DMS79 (cell line): ENCODE measurements at places on chromosomes 3 and 15.

GRCh38 chr15:74191798-74192197 is 10.8 kb downstream of the STRA6 start:
- DNase-seq, result no peak

GRCh38 chr3:146589899-146590508 is 15.1 kb downstream of the PLSCR5 start:
- no peak for DNase-seq

DNA sequence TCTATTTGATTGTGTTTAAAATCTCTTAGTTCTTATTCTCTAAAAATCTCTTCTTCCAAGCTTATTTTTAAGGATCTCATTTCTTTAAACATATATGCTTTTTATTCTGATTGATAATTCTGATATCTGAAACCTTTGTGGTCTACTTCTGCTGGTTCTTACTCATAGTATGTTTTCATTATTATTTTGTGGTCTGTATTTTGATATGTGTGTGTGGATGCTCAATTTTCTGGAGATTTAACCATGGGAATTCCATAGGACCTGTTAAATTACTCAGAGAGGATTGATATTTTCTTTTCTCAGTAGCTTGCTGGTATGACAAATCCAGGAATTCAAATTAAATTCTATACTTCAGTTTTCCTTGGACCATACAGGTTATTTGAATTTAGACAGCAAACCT is 14.7 kb upstream of the HHLA2 start:
- no peak for DNase-seq

DNA sequence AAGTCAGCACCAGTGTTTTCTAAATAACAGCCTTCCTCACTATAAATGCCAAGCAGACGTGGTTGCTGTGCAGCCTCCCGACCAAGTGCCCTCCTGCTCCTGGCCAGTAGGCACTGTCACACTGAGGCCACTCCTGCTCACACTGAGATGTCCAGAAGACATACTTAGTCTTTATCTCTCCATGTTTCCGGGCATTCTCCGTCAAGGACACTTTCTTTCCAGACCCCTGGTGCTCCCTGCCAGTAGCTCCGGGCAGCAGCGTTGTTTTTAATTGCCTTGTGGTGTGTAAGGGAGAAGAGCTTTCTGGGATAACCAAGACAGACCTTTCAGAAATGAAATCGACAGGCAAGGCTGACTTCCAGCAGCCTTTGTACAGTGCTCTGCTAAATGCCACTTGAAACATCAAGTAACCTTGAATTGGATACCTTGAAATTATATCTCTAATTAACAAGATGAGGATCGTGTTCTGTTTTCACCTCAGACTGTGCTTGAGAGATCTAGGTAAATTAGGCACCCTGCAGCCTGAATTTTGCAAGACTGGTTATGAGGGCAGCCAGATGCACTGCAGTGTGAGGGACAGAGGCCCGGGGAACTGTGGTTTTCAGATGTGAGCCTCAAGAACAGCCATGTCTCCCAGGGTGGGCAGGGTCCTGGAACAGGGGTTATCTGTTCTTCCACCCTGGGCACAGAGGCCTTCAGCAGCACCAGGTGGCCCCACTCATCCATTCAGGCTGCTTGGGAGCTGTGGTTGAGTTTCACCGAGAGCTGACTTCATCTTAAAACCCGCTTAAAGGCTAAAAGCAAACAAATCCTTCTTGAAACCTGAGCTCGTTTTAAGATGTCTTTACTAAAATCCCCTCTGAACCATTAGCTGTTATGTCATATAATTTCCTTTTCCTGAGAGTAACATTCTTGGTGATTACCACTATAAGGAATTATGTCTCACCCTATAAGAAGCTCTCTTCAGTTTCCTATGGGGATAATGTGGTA is 105.5 kb upstream of the IL12A start:
- peak; percentile 95 for DNase-seq

GRCh38 chr3:38085943-38086324 is 46.9 kb downstream of the DLEC1 start:
- DNase-seq, result no peak

DNA sequence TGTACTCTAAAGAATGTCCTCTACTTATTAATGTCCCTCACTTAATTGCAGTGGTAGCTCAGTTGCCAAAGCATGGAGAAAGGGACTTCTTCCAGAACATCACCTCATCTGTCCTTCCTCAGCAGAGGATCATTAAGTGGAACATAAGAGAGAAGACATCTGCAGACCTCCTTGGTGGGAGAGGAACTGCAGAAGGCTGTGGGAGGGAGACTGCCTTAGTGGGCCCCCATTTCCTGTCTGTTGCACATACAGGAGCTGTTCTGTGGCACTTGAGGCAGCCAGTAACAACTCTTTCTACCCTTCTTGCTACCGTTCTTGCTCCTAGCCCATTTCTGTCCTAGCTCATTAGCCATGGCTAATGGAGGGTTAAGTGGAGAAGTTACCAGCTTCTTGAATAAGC is 33.6 kb downstream of the HPS3 start:
- DNase-seq, result no peak

GRCh38 chr3:123194552-123194951 is 7.2 kb upstream of the SEC22A start:
- no peak for DNase-seq

DNA sequence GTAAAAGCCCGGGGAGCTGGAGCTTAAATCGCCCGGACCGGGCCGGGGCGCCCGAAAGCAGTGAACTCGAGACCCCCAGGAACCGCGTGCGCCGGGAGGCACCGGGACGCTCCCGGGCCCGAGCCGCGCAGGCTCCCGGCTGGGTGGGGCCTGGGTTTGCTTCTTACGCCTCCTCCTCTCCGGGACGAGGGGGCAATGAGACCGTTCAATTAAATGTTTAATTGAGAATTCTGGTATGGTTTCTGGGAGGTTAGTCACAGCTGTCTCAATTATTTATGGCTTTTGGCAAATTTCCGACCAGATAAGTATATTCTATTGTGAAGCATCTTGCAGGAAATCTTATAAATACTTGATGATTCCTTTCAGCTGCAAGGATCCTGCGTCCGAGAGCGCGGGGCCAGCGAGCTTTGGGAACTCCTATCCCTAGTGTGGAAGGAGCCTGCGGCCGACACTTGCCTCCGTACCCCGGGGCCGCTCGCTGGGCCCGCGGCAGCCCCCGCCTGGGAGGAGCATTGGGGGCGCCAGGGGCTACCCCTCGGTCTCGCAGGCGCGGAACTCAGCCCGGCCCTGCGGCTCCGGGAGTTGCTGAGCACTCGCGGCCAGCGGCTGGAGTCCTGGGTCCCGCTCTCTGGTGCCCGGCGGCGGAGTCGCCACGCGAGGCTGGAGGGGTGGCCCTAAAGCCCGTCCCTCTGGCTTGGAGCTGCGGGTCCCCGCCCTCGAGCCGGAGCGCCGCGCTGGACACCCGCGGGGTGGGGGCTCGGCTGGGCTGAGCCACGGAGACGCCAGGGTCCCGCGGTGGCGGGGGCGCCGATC is 10.3 kb downstream of the ISL2 start:
- no peak for DNase-seq

DNA sequence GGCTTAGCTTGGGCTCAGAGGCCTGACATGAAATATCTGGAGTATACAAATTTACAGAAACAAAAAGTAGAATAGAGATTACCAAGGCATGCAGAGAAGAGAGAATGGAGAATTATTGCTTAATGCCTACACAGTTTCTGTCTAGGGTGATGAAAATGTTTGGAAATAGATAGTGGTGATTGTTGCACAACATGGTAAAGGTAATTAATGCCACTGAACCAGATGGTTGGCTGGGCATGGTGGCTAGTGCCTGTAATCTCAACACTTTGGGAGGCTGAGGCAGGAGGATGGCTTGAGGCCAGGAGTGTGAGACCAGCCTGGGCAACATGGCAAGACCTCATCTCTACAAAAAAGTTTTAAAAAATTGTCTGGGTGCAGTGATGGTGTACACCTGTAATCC is 46.6 kb upstream of the OSBPL11 start:
- DNase-seq, result no peak

GRCh38 chr3:113594066-113594465 is 61.7 kb downstream of the SIDT1 start:
- peak; percentile 18 for DNase-seq

DNA sequence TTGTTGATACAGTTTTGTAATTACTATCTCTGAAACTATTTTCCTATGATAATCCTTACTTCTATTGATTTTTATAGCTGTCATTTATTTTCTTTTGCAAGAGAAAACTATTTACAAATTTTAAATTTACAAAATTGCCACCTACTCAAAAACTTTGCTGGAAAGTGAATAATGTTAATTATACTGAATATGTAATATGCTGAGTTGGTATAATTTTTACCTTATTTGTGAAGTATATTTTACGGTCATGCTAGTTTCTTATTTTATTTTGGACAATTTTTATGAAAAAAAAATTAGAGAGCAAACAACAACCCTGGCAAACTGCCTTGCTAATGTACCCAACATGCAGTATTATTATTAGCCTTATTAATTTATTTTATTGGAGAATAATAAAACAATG is 2.9 kb downstream of the KCNH8 start:
- no peak for DNase-seq

GRCh38 chr3:44338828-44339127 is 212 bp downstream of the TCAIM start:
- no peak for DNase-seq

DNA sequence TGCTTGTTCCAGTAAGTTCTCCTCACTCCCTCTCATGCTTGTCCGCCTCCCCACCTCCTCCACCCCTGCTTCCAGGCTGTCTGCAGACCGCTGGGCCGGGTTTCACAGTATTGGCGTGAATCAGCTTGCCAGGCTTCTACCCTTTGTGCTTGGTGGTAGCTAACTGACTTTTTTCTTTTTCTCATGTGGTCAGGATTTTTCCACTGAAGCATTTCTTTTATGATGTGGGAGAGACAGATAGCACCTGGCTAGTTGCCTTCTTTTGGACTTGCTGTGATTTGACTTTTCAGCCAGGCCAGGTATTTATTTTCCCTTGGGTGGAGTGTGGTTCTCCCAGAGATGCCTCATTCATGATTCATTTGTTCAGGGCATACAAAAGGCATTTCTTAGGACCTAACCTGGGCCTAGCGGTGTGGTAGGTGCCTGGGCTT is 60.6 kb downstream of the ST6GAL1 start:
- no peak for DNase-seq

DNA sequence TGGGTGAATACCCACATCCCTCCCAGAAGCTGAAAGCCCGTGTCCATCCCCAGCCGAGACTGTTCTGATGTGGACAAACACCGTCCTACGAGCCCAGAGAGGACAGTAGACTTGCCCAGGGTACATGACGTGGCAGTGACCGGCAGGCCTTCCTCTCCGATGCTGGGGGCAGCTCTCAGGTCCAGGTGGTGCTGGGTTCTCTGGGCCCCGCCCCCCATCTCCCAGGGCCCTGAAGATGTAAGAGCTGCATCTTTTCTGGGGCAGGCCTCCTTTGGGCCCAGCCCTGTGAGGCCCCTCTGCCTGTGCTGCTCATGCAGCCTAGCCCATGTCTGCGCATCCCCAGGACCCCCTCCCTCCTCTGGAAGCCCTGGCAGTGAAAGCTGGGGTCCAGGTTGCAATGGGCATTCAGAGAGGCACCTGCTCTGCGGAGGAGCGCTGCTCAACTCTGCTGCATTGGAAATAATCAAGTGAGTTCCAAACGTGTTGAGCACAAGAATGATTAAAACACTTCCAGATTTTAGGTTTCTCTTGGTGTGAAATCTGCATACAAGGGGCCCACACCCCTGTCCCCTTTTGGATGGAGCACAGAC is 71.9 kb downstream of the FBLN2 start:
- no peak for DNase-seq

DNA sequence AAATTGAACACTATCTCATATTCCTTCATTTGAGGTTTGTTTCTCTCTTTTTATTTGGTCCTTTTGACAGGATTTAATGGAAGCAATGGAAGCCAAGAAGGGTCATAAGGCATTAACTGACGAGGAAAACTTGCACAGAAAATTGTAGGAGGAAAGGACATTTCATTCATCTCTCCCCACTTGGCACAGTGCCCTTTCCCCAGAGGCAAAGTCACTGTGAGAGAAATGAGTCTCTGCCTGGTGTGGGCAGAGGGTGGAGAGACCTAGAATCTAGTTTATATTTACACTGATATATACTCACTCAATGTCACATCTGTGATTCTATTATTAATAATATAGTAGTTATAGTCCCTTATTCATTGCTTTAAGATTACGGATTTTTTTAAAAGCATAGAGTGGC is 324.6 kb upstream of the IL12A start:
- no peak for DNase-seq

GRCh38 chr3:172713316-172713715 is 2.4 kb upstream of the NCEH1 start:
- no peak for DNase-seq

- no peak for DNase-seq
Measured at GRCh38 chr3:123597561-123597960, 12.7 kb upstream of the HACD2 start.

DNA sequence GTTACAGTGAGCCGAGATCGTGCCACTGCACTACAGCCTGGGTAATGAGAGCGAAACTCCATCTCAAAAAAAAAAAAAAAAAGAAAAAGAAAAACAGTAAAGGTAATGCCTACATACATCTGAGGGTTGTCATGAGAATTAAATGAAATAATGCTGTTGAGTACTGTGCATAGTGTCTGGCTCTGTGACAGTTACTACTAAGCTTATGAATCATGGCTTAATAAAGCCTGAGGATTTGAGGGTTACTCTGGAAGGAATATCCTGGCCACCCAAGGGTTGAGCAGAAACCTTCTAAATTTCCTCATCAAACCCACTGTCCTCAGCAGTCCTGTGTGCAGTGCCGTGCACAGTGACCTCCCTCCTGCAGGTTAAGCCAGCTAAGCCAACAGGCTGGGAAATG is 26.8 kb upstream of the ELP6 start:
- DNase-seq, result no peak

- no peak for DNase-seq
Measured at GRCh38 chr3:81216192-81216591, 545.3 kb downstream of the GBE1 start.

GRCh38 chr3:9331171-9331570 is 31.7 kb upstream of the THUMPD3 start:
- DNase-seq, result no peak

DNA sequence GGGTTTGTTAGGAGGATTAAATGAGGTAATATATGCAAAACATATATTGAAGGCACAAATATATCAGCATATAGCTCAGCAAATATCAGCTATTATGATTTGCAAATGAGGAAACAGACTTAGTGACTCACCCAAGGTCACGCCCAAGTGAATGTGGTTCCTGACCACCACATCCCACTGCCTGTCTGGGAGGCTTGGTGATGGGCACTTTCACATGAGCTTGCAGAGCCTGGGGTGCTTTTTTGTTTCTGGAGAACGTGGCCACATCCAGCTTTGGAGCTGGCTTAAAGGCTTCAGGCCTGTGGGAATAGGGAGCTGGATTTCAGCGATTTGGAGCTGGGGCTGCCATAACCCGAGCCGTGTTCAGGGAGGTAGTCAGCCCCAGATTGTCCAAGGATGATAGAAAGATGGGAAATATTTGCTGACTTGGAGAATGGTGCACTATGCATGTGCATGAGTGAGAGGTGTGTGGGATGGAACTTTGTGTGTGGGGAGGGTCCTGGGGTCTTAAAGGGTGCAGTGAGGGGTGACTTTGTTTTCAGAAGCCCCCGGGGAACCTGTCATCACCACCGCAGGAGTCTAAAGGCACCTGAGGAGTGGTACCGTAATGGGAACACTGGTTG is 12.0 kb upstream of the FGD5 start:
- no peak for DNase-seq
